ENCODE measurements at places on chromosomes 5 and 9.

DNA sequence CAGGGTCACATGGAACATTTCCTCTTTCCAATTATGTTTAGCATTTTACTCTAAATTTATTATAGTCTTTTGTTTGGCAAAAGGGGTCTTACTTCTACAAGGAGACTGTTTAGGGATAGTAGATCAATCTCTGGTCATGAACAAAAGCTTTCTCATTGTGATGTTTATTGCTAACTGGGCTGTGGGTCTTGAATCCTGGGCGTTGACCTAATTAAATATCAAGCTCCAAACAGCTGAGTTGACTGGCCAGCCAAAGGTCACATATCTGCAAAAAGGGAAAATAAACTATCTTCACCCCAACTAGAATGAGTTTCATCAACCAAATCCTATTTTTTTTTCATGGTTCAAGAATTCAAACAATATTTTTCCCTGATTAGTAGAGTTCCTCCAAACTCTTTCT lies 245.4 kb upstream of the TUT7 start:
- DNase-seq = no peak

DNA sequence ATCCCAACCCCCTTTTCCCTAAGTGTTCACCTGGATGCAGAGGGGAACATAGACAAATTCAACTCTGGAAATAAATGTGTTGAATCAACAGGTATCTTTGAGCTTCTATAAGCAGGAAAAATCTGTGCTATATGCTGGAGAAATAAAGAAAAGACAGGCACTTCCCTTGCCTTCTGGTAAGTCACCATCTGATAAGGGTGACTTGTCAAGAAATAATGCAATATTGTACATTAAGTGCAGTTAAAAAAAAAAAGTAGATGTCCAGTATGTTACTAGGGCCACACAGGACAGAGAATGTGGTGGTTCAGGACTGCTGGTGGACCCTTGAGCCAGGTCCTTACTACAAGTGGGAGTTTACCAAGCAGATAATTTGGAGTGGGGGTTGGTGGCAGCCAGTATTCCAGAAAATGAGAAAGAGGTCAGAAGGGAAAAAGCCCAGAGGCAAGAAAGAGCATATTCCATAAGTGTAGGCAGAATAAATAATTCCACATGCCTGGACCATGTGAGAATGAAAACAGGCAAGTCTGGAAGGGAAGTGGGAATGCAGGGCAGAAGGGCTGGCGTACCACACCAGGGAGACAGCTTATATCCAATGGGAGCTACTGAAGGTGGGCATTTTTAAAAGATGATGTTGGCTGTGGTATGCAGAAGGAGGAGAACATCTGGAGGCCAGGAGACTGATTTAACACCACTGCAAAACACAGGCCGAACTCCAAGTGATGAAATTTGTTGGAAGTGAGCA lies 209.9 kb downstream of the SEMA5A start:
- DNase-seq = no peak

DNA sequence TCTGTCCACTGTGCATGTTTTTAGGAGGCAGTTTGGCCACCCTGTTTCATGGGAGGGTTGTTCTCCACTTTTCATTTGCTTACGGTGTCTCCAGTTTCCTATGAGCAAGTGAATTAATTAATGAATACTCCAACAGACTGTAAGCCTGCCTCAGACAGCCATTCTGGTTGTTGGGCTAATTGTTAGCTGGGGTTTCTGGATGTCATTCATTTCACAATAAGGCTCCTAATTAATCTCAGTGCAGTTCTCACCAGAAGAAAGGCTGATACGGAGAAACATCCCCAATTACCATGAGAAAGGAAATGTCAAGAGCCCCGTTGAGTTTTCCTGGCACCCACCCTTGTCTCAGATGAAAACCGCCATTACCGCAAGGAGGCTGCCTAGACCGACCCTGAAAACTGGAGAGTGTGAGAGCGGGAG lies 75.8 kb downstream of the MAP1B start:
- peak; percentile 38 for DNase-seq

GRCh38 chr5:170551622-170552021 lies 47.8 kb downstream of the KCNIP1 start:
- DNase-seq = no peak

DNA sequence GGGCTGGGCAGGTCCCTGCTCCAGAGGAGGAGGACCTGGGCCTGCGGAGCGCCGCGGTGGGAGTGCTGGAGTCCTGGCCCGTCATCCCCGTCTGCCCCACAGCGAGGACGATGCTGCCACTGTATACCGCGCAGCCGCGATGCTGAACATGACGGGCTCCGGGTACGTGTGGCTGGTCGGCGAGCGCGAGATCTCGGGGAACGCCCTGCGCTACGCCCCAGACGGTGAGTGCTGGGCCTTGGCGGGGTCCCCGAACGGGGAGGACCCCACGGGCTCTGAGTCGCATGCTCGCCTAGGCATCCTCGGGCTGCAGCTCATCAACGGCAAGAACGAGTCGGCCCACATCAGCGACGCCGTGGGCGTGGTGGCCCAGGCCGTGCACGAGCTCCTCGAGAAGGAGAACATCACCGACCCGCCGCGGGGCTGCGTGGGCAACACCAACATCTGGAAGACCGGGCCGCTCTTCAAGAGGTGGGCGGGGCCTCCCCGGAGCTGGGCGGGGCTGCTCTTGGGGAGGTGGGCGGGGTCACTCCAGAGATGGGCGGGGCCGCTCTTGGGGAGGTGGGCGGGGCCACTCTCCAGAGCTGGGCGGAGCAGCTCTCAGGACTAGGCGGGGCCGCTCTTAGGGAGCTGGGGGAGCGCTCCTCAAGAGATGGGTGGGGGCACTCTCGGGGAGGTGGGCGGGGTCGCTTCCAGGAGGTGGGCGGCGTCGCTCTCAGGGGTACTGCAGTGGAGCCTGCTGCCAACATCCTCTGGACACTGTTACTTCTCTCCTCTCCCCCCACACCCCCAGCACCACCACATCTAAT lies 13.1 kb downstream of the LRRC26 start:
- peak; percentile 39 for DNase-seq

DNA sequence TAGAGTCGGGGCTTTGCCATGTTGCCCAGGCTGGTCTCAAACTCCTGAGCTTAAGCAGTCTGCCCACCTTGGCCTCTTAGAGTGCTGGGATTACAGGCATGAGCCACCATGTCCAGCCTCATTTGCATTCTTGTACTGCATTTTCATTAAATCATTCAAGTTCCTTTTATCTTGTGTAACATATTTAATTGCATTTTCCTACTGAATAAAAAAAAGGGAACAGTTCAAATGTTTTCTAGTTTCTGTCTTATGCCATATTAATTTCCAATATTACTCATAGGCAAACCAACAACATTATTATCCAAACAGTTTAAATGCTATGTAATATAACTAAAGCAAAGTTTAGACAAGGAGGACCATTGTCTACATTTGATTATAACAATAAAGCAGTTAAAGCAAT lies 6.1 kb downstream of the SLC31A1 start:
- no peak for DNase-seq

GRCh38 chr5:55205001-55205400 lies 22.1 kb downstream of the MCIDAS start:
- DNase-seq = no peak

GRCh38 chr9:35702696-35703095 lies 13.0 kb upstream of the TPM2 start:
- no peak for DNase-seq

- DNase-seq = no peak
Observed at GRCh38 chr5:75053304-75054133, 1.2 kb upstream of the GCNT4 start.

DNA sequence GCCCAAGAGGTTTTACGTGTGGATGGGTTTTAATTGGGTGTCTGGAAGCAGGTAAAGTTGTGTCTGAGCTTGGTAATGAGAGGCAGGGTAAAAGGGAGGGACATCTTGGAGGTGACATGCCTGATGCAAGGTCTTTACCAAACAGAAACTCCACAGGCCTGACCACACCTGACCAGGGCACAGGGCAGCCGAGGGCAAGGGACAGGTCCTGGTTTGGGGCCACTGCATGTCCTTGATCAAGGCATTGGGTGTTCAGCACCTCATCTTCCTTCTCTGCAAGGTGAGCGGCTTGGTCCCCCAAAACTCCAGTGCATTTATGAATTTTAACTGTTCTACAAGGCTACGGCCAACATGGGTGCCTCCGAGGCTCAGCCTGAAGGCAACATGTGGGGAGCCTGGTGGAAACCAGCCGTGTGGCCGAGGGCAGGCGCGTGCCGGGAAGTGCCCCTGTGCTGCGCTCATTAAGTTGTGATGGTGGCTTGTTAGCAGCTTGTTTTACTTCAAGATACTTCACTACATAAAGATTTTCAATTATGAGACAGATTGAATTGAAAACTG lies 30.7 kb upstream of the LPCAT1 start:
- DNase-seq = no peak

DNA sequence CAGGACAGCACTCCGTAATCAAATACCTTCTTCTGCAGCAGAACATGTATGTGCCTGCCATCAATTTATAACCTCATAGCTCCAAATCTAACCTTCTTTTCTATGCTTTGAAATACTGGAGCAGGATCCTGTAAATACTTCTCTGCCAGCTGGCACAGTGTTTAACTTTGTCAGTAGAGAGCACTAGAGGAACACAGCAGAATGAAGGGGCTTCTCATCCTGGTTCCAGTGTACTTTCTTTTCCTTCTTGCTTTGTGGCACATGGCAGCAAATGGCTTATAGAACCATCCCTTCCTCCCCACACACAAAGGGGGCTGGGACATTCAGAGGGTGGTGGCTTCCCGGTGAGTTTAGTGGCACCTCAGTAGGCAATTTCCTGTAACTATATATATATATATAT lies 3.8 kb upstream of the FBXW11 start:
- peak; percentile 53 for DNase-seq

- DNase-seq = no peak
Observed at GRCh38 chr5:84014966-84015365, 294.3 kb upstream of the HAPLN1 start.

DNA sequence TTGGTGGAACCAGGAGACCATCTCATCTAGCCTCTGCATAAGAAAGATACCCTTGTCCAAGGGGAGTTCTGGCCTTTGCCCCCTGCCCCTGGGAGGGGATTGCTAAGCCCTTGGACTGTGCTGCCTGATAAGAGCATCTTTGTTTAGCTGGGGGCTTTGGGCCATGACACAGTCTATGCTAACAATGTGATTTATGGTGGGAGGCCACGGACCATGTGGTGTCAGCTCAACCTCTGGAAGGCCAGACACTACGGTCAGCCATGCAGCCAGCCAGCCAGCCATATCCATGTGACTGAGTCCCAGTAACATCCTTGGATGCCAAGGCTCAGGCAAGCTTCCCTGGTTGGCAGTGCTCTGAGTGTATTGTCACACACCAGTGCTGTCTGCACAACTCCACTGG lies 244.4 kb downstream of the FSTL4 start:
- DNase-seq = no peak

DNA sequence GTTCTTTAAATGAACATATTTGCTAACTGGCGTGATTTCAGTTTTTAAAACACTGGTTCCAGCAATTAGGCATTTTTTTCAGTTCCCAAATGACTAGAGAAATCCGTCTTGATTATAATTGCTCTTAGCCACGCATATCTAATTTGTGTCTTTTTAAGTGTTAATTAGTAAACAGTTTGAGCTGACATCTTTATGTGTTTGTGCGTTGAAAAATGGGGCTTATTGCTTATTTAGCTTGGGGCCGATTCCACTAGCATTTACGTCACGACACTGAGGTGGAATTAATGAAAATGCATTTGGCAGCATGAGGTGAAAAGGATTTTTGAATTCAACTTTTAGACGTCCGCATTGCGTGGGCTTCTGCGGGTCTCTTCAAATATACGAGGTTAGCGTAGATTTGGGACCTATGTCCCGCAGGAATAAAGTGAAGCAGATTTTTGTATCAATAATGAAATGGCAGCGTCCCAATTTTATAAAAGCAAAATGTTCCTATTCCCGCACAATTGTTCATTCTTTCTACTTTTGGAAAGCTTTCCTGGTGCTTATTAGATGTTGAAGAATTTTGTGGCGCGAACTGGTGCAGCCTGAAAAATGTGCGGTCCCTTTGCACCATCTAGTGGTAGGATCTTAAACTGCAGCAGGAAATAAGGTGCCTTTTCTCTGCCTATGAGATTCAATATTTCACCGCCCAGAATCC lies 122.7 kb upstream of the LMX1B start:
- peak; percentile 67 for DNase-seq

GRCh38 chr5:121937762-121938161 lies 24.0 kb upstream of the SRFBP1 start:
- no peak for DNase-seq

DNA sequence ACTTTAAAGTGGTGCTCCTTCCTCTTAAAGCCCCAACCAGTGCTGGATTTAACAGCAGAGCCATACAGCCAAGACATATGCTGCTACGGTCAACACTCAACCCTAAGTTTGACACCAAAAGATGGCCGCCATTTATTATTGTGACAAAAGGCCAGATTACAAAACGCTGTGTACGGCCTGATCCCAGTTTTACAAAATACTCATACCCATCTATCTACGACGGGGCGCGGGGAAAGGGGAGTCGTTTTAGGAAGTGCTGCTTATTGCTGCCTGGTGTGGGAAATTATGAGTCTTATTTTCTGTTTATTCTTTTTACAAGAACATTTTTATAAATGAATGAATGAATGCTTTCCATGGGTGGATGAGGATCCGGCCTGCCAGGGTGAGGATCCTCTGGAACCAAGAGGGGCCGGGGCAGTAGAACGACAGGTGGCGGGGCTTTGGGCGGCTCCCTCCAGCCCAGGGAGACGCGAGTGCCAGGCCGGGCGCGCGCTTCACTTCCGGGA lies 457 bp upstream of the IDNK start:
- no peak for DNase-seq

DNA sequence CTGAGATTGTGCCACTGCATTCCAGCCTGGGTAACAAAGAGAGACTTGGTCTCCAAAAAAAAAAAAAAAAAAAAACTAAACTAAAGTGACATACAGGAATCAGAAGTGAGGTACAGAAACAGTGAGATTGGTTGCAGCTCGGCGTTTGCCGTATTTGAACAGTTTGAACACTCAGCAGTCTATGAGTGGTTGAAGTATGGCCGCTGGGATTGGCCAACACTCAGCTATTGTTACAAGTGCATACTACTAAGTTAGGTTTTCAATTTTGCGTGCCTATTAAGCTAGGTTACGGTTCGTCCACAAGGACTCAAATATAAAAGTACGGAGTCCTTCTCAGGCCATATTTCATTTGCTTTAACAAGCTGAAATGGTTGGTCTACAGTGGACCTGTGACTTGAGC lies 3.3 kb upstream of the TSC1 start:
- DNase-seq = no peak

DNA sequence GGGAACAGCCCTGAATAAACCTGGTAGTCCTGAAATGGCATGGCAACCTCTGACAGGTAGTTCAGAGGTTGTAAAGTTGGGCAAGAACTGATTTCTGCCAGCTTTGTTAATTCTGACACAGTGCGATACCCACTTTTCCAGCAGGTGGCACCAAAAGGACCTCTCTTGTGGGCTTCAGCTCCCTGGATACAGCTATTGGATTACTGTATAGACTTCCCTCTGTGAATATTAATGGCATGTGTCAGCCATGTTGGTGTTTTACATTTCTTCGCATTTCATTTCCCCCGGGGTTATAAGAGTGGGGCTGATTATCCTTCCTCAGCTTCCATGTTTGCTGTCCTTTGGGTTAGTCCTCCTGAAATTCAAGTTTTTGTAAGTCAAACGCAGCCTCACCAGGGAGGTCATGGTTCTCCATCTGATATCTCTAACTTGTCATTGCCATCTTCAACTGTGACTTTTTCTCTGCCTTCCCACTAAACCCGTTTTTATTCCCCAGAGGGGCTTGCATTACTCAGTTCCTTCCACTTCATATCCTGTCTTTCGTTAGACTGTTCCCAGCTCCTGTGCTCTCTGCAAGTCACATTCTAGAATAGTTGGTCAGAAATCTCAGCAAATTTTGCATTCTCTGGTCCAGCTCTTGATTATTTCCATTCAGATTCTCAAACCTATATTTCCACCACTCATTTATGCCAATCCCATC lies 135.6 kb downstream of the LIFR start:
- DNase-seq = peak; percentile 28

- DNase-seq = no peak
Observed at GRCh38 chr5:34555699-34556508, 100.2 kb upstream of the RAI14 start.
